Lung (tissue), 17 donors: ENCODE measurements at places on chromosomes 13 and 19. TPM values are rescaled to one million over a fixed set of nuclear protein-coding genes. Genes with fewer than 3 reads are reported as not detected.

DNA sequence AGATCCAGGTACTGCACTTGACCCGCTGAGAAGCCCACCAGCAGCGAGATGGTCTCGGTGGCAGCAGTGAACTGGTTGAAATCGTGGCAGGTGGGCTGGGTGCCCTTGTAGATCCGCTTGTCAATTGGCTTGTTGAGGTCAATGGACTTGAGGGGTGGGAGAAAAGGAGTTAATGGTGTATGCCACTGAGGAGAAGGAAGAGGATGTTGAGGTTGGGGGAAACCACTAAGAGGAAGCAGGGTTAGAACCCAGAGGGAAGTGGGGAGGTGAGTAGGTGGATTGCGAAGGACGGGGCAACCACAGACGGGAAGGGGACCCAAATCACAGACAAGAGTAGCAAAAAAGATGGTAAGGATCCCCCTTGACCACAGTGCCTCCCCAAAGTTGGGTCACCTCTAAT lies 1.7 kb downstream of the DMWD start:
- DNase-seq: no peak

- no peak for DNase-seq
Measured at GRCh38 chr13:43304945-43305344, 281.6 kb downstream of the DNAJC15 start.

Gene TMEM272
- 0.55 TPM for total RNA-seq

Gene CEACAM3
- 3.1 TPM for total RNA-seq

DNA sequence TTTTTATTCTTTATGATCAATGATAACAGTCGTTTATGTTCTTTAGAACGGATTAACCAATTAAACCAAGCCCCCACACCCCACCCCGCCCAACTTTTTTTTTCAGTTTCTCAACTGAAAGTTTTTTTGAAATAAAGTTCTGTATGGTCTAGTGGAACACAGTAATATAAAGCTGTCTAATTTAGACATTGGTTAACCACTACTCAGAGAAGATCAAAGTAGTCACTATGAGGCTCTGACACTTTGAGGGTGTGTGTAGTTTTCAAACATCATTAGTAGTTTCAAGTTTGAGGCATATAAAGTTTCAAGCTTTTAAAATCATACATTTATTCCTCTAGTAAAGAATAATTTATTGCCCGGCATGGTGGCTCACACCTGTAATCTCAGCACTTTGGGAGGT lies 413.2 kb downstream of the EFNB2 start:
- DNase-seq: no peak

- DNase-seq: no peak
Measured at GRCh38 chr13:78679329-78679728, 20.4 kb upstream of the OBI1 start.

GRCh38 chr13:86757236-86757978 lies 913.8 kb upstream of the SLITRK5 start:
- no peak for DNase-seq

DNA sequence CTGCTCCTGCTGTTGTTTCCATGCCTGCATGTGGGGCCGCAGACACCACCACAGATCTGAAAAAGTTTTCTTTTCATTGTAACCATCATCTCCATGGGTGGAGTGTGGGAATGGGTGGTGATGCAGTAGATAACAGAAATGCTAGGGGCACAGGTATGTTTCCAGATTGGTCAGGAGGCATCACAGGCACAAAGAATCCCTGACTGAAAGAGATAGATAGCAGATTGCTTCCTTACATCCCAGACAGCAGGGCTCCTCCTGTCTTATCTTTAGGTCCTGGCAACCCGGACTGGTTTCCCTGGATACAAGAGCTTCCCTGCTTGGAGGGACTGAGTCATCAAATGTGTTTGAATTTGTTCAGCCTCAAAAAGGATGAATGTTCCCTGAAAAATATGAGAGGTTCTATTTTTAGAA lies 1937.6 kb downstream of the PCDH9 start:
- peak; percentile 19 for DNase-seq

DNA sequence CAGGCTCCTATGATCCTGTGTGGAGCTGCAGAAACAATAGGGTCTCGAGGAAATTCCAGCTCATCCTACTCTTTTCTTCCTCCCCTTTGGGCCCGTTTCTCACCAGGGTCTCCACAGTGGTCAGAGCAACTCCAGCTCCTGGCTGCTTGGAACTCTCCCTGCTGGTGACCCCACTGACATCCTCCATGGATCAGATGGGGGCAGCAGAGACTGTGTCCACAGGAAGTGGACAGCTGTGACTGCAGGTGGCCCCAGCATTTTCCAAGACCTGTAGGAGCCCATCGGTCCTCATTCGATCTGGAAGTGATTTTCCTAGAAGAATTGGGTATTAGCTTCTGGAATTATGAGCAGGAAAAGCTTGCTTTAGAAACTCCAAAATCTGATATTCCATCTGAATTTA lies 208.5 kb downstream of the ZNF536 start:
- no peak for DNase-seq

Gene KLK3
- not detected for total RNA-seq

Gene MYO1F
- 100 TPM for total RNA-seq

DNA sequence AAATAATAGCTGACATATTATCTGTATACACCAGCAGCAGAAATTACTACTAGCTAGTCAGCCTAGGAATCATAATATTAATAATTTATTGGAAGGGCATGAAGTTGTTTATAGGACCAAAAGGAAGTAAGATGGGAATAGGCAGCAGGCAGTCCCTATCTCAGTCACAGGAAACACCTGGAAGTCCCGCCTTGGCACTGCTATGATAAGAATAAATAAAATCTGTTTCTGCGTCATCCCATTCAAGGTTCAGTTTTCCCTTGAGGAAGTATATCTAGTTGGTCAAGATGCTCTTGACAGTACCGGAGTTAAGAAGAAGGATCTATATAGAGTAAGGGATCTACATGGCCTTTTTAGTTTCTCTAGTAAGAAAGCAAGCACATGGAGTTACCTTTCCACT lies 830.8 kb downstream of the DIAPH3 start:
- DNase-seq: peak; percentile 53

DNA sequence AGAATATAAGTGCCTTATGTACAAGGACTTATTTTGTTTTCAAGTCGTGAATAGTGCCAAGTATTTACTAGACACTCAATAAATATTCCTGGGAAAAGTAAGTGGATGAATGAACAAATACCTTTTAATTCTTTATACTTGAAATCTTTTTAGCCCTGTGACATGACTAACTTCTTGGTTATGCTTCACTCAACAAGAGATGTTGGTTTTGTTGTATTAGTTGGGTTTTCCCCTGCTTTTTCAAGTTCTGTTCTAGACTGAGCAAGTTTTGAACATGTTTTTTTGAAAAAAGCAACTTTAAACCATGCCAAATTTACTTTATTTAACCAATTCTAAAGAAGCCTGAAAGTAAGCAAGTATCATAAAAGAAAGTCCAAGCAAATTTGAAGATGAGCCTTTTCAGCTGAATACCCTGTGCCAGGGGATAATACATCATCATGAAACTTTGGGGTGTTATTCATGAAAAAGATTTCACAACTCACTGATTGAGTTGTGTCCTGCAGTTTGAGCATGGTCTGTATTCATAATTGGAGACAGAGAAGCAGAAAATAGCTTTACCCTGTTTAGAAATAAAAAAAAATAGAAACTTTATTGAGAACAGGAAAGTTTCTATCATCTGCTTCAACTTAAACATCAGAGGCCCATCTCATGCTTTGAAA lies 11.1 kb downstream of the LMO7 start:
- DNase-seq: no peak

DNA sequence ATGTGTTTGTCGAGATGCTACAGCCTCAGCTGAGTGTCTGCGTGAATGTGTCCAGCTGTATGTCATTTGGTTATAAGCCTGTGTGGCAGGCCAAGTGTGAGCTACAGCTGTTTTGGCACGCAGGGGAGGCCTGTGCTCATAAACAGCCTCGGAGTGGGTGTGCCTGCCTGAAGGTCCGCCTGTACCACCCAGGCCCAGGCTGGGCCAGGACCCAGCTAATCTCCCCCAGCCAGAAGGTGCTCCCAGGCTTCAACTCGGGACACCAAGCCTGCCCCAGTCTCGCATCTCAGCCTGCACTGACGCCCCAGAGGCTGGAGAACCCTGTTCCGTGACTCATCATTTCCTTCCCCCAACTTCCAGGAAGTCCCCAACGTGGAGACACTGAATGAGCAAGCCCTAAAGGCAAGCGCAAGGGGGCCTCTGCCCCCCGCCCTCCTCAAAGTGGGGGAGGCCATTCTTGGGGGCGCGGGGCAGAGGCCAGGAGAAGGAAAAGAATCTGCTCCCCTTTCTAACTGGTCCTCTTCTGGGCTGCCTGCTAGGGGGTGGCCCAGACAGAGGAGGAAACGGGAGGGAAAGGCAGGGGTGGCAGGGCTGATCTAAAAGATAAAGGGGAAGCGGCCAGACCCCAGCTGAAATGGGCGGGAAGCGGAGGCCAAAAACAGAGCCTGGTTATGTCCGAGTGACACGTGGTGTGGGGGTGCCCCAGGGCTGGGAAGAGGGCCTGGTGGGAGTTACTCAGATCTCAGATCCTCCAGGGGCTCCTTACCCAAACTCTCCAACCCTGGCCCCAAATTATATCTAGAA lies 2.0 kb downstream of the SLC1A5 start:
- peak; percentile 99 for DNase-seq

DNA sequence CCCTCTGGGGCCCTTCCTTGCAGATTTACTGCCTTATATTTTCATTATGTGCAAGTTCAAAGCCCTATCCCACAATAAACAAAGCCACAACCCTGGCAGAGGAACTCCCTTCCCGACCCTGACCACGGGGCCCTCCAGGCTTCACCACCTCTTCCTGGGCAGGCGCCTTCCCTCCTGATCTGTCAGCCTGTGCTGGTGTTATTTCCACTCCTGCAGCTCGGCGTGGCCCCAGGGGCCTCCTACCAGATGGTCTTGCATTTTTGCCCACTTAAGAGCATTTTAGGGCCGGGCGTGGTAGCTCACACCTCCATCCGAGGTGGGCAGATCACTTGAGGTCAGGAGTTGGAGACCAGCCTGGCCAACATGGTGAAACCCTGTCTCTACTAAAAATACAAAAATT lies 22.8 kb downstream of the SLC15A1 start:
- no peak for DNase-seq

Gene CEACAM8
- 1.2 TPM for total RNA-seq

- peak; percentile 62 for DNase-seq
Measured at GRCh38 chr13:110985541-110985940, 70.7 kb upstream of the ANKRD10 start.

DNA sequence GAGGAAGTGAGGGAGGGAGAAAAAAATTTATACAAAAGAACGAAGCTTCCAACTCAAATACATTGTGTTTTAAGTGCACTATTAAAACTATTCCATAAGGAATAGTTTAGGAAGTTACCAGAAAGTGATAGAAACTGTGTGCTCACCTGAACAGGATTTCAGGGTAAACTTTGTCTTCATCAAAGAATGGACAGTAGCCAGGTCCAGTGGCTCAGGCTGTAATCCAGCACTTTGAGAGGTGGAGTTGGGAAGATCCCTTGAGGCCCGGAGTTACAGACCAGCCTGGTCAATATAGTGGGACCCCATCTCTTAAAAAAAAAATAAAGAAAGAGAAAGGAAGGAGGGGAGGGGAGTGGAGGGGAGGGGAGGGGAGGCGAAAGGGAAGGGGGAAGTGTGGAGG lies 13.0 kb upstream of the CDADC1 start:
- DNase-seq: no peak

Gene RPL18
- total RNA-seq: 1,119 TPM

- no peak for DNase-seq
Measured at GRCh38 chr13:21011378-21011777, 50.0 kb downstream of the LATS2 start.

- DNase-seq: no peak
Measured at GRCh38 chr19:33402421-33403220, 29.1 kb downstream of the CEBPG start.

DNA sequence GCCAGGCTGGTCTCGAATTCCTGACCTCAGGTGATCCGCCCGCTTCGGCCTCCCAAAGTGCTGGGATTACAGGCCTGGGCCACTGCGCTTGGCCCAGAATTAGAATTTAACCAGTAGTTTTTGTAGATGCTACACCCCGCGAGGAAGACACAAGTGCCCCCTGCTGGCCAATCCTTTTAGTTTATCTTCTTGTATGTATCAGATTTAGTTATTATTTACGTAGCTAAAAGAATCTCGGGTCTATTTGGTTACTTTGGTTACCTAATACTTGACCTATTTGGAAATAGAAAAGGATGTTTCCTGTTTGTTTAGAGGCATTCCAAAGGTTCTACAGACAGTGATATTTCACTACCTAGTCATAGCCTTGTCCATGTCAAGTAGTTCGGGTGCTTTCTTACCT lies 22.0 kb downstream of the MUC16 start:
- DNase-seq: no peak

DNA sequence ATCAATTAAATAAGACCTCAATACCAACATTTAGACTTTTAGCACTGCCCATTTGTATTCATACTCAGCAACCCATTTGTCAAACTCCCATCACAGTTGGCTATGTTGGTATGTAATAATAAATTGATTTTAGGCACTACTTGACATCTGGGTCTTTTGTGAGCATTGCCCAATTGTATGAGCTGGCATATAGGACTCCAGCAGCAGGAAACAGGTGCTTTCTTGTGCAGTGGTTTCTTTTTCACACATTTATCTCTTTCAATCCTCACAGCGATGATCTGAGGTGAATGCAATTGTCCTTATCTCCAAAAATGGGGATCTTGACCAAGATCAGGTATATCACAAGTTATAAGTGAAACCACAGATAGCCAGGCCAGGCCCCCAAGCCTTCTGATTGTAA lies 96.9 kb upstream of the OXGR1 start:
- DNase-seq: no peak

DNA sequence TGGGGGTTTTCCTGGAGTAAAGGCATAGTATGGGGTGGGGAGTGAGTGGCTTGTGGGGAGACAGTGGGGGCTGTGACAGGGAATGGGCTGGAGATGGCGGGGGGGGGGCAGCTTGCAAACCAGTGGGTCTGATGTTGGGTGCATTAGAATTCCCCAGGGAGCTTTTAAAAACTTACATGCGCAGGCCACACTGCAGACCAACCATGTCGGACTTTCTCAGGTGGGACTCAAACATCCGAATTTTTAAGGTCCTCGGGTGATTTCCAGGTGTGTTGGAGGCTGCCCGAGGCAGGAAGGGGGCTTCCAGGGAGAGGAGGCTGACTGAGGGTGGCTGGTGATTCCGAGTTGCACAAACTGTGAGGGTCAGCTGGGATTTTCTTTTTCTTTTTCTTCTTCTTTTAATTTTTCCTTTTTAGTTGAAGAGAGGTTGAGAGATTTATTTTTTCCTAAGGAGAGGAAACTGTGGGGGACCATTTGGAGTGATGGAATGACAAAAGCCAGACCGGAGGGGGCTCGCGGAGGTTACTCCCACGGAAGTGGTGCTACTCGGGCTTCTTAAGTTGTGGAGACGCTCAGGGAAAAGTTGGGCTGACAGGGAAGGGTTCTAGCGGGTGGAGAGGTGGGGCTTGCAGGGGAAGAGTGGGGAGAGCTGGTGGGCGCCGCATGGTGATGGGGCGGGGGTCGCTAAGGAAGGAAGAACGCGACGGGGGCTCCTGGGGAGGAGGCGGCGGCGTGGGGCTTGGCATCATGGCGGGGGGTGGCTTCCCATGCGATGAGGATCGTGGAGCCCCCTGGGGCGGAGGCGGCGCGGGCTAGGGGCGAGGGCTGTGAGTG lies 997 bp upstream of the CACNG8 start:
- no peak for DNase-seq

Gene DLL3
- not detected for total RNA-seq
